ENCODE measurements at places on chromosomes 6 and 20.

- no peak for DNase-seq
Measured at GRCh38 chr6:156822747-156823206, 45.6 kb downstream of the ARID1B start.

DNA sequence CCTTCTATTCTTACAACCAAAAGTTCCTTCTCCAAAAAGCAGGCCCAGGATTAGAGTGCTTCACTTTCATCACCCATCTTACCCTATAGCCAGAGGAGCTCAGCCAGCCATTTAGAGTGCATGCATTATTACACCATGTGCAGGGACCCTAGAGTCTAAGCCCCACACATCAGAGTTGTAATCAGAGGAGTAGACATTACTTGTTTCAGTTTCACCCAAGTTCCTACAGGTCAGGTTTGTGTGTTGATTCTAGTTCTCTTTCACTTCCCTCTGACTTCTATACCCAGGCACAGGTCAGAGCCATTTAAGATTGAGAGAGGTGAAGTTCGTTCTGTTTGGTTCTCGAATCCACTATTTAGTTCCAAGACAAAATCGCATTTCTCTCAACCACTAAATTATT lies 16.3 kb upstream of the ARFGEF3 start:
- DNase-seq: no peak

- no peak for DNase-seq
Measured at GRCh38 chr6:13444604-13445003, 42.8 kb downstream of the GFOD1 start.

- no peak for DNase-seq
Measured at GRCh38 chr6:36803482-36803881, 35.8 kb downstream of the CPNE5 start.

DNA sequence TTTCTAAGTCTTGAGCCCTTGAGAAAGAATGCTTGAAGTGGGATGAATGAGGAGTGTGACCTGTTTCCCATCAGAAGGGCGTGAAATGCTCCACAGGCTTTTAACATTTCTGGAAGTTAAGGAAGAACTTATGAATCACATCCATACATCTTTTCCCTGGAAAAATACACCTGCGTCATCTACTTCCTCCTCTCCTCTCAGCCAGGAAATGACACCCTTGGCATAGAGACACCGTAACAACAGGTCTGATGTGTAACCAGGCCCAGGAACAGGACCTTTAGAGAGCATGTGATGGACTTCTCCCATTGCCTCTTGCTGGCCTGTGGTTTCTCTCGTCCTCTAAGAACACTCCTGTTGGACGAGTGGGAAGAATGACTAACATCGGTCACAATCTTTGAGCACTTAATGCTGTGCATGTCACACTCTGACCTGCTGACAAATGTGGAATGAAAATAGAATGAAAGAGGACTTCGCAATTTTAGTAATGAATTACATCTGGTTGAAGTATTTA lies 28.5 kb upstream of the CITED2 start:
- peak; percentile 84 for DNase-seq

DNA sequence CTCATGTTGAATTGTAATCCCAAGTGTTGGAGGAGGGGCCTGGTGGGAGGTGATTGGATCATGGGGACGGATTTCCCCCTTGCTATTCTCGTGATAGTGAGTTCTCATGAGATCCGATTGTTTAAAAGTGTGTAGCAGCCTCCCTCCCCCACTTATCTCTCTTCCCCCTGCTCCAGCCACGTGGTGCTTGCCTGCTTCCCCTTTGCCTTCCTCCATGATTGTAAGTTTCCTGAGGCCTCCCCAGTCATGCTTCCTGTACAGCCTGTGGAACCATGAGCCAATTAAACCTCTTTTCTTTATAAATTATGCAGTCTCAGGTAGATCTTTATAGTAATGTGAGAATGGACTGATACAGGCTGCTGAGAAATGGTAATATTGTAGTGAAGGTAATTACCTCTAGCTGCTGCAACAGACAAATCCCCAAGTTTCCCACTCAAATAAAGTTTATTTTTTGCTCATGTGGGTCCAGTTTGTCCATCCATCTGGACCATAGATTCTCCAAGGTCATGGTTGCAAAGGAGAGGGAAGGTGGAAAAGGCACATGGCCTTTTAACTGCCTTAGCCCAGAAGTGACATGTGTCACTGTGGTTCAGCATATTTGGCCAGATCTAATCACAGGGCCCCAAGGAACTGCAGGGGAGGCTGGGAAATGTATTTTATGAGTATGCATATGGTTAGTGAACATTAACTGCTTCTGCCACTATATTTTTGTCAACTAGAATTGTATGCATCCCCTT lies 89.2 kb downstream of the TRMT11 start:
- no peak for DNase-seq

GRCh38 chr6:109342506-109342905 lies 39.8 kb downstream of the CD164 start:
- DNase-seq: no peak

- no peak for DNase-seq
Measured at GRCh38 chr6:11702089-11702488, 76.5 kb downstream of the ADTRP start.

GRCh38 chr6:4188801-4189200 lies 53.4 kb upstream of the ECI2 start:
- no peak for DNase-seq

GRCh38 chr20:22320245-22320915 lies 264.0 kb downstream of the FOXA2 start:
- DNase-seq: no peak

DNA sequence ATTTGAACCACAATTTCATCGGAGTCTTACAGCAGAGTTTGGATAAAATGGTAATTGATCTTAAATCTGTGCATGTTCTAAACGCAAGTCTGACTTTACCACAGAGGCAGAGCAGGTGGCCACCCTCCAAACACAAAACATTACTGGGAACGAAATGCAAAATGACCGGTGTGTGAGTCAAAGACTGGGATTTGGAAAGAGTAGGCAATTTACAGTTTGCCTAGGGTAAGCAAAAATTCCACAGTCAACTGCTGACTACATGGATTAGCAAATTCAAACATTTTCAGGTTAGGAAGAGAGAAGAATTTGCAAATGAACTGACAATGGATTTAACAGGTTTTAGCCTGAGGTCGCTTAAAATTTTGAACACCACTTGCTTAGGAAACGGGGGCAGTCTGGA lies 444.4 kb downstream of the HDGFL1 start:
- DNase-seq: no peak

DNA sequence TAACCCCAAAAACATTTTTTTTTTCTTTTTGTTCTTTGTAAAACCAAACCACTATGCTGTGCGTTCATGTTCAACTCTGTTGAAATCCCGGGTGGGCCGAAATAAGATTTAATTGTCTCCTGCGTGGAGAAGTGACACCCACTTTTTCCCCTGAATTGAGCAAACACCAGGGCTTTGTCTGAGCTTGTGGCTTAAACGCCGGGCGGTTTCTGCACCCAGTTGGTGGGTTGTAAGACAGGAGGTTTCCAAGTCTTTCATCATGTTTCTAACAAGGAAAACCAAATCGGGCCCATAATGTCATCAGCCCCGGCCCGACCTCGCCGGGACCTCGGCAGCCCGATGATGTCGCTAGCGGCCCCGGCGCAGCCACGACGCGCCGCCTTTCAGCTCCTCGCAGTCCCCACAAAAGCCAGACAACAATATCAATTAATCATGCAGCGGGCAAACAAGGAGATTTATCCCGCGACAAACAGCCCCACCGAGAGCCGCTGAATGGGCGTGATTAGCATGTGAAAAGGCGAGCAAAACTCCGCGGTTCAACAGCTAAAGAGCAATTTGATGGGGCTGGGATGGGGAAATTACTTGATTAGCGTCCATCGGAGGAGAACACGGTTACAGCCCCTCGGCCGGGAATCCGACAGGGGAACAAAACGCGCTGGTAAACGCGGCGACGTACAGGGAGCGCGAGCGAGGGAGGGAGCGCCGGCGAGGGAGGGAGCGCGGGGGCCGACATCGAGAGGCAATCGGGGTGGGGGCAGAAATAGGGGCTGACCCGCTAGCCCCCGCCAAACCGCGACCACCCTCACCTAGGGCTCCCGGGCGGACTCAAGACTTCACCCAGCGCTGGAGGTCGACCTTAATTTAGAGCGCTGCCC lies 5.3 kb downstream of the LINC00237 start:
- no peak for DNase-seq

DNA sequence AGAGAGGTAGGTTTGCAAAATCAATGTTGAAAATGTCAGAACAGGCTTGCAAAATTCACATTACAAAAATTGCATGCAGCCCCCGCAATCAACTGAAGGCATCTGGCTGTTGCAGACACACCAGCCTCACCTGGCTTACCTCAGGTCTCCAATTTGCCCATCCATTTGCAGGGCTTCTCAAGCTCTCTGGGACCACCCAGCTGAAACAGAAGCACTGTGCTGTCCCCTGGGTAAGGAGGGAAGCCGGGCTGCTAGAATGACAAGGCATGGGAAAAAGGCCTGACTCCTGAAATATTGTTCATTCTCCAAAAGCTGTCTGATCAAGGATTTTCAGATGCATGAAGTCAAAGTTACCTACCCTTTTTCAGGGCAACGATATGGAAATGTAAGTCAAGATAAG lies 52.6 kb upstream of the CD93 start:
- DNase-seq: no peak

GRCh38 chr6:53725791-53726575 lies 60.4 kb upstream of the KLHL31 start:
- peak; percentile 85 for DNase-seq

DNA sequence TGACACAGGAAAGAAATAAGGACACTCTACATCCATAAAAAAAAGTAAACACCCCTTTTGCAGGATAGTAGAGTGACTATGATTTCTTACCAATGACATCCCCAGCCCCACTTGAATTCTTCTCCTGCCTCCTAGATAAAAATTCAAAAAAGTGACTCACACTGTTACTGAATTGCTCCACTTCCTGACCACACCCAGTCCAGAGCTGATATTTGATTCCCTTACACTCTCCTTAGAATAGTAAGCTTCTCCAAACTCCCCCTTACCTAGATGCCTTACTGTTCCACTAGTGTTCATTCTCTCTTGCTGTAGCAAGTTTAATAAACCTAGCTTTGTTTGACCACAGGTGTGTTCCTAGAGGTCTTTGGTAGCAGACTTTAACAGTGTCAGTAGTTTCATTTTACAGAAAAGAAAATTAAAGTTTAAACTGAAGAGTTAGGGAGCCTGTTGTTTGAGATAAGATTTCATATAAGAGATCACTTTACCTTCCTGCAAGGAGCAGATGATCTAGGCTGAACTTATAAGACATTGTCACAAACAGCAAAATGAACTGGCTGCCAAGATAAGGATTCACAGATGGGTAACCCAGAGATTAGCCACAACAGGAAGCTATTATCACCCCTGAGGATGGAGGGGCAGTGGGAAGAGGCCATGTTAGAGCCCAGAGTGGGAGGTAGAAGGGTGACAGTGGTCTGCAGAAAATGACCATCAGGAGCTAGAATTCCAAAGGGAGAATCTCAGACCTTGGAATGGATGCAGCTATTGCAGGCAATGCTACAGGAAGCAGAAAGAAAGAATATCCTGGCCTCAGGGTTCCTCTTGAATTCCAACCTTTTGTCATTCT lies 28.4 kb upstream of the BTN3A2 start:
- DNase-seq: no peak

DNA sequence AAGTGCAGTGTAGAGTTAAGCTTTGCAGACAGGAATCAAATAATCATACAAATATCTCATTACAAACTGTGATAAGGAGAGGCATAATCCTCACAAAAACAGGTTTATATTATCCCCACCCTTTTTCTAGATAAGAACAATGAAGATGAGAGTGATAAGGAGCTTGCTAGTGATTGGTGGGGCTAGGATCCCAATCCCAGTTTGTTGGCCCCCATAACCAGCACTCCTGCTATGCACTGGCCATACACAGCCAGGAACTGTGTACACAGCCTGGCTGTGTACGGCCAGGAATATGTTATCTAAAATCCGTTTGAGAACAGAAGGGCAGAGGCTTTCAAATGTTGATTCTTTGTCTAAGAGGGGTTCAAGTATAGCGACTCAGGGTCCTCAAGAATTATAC lies 180.6 kb downstream of the EYA2 start:
- no peak for DNase-seq

DNA sequence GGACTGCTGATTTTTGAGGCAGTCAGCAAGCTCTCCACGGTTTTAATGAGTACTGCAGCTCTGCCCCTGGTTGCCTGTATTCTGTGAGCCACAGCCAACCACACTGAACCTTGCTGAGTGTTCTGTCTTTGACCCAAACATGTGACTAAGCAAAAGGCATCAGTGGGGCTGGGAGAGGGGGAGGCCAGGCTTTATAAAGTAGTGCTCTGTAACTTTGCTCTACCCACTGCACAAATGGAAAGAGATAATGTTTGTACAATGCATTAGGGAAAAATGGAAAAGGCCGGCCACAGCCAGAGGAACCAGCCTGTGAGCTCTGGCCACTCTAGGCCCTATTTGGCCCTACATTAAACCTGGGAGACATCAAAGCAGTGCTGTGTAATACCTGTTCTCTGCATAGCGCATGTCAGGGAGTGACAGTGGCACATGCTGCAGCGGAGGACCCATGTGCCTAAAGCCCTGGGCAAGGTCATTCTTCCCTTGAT lies 22.0 kb downstream of the KLHL31 start:
- DNase-seq: no peak

- no peak for DNase-seq
Measured at GRCh38 chr6:89184344-89184743, 32.8 kb downstream of the GABRR1 start.

DNA sequence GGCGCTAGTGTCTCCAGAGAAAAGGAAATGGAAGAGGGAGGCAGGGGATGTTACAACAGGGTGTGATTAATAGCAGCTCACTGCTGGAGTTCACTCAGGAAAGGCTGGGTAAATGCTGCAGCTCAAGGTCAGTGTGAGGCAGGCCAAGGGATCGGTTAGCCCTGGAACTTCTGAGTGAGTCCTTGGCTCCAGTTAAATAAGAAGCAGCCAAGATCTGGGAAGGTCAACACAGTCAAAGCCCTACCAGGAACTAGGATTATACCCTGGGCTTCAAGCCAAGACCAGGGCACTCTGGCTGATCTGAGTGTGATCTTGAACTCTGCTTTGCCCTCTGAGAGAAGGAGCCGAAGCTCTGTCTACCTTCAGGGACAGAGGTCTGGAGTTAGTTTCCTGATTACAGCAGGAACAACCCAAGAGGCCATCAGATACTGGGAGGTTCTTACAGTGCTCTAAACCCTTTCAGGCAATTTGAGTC lies 44.3 kb downstream of the TPD52L1 start:
- peak; percentile 67 for DNase-seq

- DNase-seq: peak; percentile 24
Measured at GRCh38 chr6:147621961-147622360, 113.5 kb downstream of the SAMD5 start.

DNA sequence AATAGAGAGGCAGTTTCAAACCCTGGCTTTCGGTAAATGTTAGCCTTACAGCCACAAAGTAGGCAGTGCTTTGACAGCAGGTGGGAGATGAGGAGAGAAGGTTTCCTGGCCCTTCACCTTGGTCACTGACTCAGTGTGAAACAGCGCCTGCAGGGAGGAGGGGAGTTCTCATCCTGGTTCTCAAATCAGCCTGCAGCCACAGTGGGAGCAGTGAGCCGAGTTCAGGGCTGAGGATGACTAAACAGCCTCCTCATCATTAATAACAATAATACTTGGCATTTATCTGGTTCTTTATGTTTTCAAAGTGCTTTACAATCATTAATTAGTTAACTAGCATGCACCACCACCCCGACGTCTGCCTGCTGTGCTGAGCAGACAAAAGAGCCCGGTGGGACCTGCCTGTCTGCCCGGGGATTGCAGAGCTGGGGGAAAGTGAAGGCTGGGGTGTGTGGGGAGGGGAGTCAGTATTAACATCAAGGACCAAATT lies 59.6 kb downstream of the PRDM1 start:
- no peak for DNase-seq

- no peak for DNase-seq
Measured at GRCh38 chr20:39069976-39070375, 107.8 kb downstream of the DHX35 start.

GRCh38 chr6:16060039-16060438 lies 68.8 kb upstream of the MYLIP start:
- no peak for DNase-seq

All from muscle of back (tissue), 13 donors.